GM12864 (cell line): ENCODE measurements at places on chromosomes 2 and 18.

GRCh38 chr2:120929829-120930228, 194.2 kb downstream of the GLI2 start:
- no peak for DNase-seq

DNA sequence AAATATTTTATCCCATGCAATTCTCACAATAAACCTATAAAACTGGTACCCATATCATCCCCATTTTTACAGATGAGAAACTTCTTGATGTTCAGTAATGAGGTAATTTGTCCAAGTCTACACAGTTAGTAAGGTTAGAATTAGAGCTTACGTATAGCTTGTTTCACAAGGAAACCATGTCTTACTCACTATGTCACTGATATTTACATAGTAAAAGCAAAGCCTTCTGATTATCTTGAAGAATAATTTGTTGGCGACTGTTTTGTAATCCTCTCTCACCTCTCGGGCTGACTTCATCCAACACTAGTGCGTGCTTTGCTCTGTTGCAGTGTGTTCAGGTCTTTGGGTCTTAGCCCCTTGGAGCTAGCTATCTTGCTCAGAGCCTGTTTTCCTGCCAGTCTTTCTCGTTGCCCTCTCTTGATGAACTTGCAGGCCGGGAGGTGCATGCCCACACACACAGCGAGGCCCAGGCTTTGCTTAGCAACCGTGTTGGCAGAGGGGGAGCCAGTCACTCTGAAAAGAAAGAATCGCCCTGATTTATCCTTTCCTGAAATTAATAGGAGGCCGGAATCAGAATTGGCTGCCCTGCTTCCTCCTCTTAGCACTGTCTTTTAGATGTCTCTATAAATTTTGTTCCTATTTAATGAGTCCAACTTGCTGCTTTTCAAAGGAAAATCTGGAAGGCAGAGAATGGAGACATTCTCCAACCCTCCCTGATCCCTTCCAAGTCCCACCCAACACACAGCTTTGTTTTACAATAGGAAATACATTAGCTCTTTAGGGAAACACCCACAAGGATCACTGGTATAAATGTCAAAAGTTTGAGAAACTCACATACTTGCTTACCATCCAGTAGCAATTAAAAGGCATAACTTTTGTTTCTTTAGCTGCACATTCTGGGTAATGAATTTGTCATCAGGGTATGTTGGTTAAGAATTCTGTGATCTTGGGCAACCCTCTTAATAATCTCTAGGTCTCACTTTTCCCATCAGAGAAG, 97.6 kb upstream of the SEC11C start:
- no peak for DNase-seq

DNA sequence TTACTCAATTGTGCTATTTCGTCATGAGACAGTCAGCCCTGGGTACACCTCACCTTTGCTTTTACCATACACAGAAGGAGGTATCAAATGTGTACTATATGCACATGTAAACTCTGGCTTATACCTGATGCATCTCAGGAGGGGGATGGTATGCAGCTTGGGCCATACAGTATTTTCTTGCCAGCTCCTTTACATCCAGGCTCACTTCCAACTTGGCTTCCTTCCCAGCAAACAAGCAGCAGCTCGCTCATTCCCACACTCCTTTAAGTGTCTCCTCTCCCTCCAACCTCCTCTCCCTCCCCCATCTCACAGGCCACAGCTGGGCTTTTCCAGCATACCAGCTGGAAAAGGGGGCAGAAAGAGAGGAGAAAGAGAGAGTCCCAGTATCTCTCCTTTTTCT, 9.6 kb downstream of the MARCHF4 start:
- DNase-seq, result no peak

- DNase-seq, result no peak
Measured at GRCh38 chr2:47078541-47079482, 76.3 kb downstream of the STPG4 start.

- no peak for DNase-seq
Measured at GRCh38 chr2:119208791-119209203, 14.8 kb upstream of the STEAP3 start.

DNA sequence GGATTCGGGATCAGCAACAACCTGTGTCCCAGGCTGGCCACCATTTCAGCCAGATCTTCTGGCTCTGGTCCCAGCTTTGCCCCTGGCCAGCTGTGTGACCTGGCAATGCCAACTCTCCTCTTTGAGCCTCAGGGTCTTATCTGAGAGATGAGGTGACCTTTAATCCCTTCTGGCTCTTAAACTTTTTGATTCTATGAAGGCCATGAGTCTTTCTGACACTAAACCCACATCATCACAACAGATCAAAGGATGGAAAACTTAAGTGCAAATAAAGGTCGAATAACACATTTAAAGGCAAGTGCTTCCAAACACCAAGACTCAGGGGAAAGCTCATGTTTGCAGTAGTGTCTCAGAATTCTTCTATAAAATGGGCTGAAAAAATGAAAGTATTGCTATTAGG, 491.8 kb upstream of the NRP2 start:
- DNase-seq, result no peak

DNA sequence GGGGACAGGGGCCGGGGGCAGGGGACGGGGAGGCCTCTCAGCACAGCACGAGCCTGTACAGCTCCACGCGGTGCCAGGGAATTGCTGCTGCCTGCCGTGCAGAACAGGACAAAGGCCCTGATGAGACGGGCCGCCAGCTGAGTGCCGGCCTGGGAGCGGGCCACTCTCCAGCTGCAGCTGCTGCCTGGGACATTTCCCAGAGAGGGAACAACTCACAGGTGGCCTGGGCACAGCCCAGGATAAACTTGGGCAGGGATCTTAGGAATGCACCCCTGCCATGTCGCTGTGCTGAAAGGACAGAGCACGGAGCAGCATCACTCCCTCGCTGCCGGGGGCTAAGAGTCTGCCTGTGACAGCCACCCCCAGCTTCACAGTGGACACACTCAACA, 38.8 kb downstream of the CENPO start:
- DNase-seq, result no peak

DNA sequence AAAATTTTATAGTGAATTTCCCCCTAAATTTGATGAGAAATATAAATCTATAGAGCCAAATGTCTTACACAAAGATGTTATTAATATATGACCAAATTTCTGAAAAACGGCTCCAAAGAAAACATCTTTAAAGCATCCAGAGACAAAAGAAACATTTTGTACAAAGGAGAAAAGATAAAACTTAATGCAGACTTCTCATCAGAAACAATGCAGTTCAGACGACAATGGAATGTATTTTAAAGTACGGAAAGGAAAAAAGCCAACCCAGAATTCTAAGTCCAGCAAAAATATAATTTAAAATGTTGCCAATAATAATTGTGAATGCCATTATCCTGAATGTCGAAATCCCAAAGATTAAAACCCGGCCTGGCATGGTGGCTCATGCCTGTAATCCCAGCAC, 129.4 kb downstream of the MCFD2 start:
- DNase-seq, result no peak

DNA sequence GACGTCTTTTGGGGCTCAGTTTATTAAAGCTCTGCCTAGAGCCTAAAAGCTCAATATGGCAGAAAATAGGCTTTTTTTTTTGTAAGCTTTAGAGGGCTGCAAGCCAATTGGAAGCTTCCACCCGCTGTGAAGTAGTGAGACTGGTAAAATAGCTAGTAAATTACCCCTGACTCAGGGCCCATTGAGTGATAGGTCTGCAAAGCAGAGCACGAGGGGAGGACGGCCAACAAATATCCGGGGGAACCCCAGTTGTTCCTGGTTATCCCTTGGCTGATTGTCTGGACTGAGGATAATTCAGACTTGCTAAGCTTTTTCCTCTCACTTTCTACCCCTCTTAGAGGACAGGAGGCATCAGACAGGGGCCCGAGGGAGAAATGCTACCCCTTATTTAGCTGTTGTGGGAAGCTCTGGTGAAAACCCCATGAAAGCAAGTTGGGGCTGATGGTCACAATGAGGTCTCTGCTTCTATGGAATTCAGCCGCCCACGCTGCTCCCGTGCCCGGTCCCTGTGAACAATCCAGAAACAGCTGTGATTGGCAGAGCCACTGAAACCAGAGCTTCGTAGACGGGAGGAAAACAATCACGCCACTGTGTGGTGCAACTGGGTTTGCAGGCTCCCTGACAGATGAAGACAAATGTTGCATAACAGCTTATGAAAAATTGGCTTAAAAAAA, 141.9 kb upstream of the LGALSL start:
- no peak for DNase-seq

DNA sequence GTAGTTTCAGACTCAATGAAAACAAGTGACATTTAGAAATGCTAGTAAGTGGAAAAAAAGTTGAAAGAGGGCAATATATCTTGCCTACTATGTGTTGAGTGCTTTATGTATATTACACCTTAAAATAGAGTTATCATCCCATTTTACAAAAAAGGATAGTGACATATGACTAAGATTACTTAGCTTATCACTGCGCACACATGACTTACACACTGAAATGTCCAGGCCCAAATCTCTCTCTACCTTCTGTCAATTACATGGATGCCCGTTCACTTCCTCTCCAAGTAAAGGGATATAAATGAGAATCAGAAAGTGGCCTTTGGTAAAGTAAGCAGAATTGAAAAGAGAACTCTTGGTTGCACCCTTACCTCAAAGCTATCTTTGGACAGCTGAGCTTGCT, 3.6 kb upstream of the PARD3B start:
- DNase-seq, result no peak

GRCh38 chr2:231425291-231425810, 29.8 kb downstream of the B3GNT7 start:
- no peak for DNase-seq

GRCh38 chr2:181131584-181131983, 151.2 kb downstream of the UBE2E3 start:
- no peak for DNase-seq

GRCh38 chr18:29840089-29840488, 1202.5 kb downstream of the DSC3 start:
- no peak for DNase-seq

DNA sequence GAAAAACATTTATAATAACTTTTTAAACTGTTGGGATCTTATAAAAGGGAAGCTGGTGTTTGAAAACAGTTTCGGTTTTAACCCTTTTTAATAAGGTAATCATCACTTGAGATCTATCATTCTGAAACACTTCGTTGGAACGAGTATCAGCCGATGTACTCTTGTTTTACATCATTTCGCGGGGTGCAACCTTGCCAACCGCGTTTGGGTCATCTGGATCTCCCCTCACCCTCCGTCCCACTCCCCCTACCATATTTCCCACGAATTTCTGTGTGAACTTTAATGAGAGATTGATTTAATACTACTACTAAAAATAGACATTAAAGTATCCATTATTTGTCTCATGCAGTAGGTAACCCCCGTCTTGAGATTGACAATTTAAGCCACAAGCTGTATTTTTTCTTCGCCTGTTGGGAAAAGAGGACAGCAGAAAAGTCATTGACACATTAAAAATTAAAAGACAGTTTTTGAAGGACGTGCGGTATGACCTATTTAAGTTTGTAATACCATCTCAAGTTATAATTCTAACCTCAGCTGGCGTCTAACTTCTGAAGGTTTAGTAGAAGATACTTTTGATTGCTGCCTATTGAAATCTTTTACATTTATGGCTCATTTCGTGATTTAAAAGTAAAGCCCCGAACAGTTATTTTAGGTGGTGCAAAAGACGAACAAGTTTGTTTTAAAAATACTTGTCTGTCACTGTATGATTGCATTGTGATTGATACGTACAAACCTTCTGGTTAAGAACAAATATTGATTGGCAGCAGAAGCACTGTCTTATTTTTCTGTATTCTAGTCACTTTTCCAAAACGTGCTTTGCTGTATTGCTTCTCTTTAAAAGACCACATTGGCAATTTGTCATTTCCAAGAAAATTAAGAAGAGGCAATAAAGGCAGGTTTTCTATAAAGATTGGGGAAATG, 1.5 kb downstream of the CREB1 start:
- DNase-seq, result no peak

DNA sequence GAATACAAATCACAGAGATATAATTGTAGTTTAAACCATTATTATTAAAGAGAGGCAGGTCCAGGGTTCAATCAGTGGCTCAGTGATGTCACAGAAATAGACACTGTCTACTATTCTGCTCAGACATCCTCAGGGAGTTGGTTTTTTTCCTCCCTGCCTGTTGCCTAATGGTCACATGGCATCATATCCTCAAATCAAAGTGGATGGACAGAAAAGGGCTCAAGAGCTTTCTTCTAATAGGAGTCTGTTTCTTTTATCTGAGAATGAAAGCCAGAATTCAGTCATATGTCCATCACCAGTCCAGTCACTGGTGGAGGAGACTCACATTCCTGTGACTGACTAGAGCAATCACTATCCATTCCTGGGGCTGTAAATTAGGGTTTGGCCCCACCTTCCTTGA, 27.9 kb upstream of the EPC2 start:
- DNase-seq, result no peak

DNA sequence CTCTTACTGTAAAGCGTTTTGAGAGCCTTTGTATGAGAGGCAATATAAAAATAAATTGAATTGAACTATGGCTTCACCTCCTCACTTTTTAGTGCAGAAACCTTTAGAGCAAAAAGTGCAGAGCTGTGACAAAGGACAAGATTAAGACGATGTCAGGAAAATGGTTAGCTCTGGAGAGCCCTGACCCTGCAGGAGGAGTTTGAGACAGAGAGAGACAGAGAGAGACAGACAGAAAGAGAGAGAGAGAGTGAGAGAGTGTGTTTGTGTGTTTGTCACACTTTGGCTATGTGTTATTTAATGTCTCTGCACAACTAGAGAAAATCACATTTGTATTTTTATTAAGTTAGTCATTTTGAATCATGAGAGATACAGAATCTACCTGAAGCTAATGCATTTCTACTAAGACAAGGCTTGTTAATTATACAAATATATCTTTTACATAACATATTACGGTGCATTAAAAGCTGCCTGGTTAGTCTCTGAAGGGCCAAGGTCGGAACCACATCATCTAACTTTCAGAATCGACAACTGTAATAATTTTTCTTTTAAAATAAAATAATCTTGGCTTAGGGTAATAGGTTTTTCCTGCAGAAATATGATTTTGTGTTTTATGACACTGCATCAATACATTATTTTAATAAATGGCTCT, 423.5 kb upstream of the ZEB2 start:
- no peak for DNase-seq
